ENCODE measurements at places on chromosomes 1 and 21.

DNA sequence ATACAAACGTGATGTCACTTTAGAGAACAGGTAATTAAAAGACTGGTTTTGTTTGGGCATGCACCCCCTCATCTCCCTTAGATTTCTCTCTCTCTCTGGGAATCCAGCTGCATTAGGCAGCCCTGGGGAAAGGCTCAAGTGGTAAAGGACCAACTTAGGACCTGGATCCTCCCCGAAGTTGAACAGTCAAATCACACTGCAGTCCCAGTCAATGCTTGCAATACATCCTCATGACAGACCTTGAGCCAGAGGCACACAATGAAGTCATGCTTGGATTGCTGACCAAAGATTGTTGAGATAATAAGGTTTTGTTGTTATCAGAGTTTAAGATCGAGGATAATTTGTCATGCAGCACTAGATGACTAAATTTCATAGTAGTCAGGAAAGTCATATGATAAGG, 1285.8 kb upstream of the NCAM2 start:
- DNase-seq = no peak

DNA sequence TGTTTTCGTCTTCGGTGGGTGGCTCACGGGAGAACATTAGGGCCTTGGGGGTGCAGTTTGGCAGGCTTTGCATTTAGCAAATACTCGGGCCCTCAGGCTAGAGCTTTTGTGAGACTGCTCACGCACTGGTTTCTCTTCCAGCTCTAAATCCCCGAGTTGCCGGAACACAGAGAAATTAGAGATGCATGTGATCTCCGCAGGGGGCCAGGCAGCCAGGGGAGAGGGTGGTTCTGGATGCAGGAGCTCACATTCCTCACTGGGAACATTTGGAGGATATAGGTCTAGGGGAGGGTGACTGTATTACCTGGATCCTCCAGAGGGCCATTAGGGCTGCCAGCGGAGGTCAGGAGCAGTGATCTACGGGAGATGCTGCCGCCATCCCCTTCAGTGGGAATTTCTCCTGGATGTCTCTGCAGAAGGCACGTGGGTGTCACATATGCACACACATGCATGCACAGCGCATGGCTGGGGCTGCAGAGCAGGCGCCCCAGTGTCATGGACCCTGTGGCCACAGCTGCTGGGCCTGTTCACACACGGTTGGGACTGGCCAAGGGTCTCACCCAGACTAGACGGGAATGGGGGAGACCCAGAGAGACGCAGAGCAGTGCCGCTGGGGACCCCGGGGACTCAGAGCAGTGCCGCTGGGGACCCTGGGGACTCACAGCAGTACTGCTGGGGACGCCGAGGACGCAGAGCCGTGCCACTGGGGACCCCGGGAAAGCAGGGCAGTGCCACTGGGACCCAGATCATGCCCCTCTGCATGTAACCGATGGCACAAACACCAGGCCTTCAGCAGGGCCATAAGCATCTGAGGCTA, 258.7 kb downstream of the CAMTA1 start:
- DNase-seq = no peak

DNA sequence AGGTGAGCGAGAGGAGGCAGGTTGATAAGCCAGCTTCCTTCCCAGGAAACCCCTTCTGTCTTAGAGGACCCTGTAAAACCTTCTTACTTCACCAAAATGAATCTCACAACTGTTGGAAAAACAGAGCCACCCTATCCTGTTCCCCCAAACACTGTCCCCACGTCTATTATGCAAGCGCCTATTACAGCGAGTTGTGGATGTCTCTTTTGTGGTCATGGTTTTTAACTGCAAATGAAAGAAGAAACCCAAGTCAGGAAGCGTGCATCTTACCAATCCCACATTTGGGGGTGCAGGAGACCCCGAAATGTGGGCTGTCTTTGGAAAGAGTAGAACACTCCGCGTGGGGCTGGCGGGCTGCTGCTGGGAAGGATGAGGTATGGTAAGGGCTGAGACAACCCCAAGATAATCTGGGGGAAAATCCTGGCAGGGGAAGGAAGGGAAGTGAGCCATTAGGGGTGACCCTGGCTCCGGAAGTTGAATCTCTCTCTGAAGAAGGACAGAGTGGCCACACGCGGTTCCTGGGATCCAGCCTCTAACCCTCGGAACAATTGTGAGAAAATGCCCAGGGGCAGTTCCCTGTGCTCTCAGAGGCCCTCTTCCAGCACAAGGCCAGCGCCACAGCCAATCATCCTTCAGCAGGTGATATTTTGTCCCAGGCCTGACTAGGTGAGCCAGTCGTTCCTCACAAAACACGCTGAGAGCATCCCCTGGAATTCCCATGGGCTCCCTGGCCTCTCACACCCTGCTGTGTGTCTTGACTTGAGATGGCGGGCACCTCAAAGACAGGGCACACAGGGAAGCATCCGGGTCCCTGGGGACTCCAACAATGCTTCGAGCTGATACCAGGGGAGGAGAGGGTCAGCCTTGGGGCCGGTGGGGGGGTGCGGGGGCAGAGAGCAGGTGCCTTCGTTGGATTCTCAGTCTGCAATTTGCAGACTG, 168.5 kb upstream of the IRF2BP2 start:
- no peak for DNase-seq

GRCh38 chr1:96515430-96515829, 206.2 kb upstream of the PTBP2 start:
- no peak for DNase-seq

GRCh38 chr1:185704181-185704580, 30.0 kb upstream of the HMCN1 start:
- no peak for DNase-seq

DNA sequence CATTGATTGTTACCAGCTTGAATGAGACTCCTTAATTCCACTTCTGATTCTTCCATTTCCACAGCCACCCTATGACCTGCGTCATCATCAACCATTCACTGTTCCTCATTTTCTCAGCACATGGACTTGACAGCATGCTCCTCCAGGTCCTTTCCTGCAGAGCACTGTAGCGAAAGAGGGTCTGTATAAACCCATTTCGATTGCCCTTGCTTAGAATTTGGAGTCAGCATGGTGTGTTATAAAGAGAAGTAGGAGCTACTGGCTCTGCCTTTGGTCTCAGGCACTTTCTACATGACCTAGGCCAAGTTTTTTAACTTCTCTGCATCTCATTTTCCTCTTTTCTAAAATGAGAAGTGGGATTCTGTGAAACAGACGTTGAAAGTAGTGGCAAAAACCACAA, 133.8 kb downstream of the AK5 start:
- DNase-seq = no peak

- no peak for DNase-seq
Measured at GRCh38 chr1:147852706-147853225, 49.8 kb upstream of the GJA8 start.

GRCh38 chr21:14753466-14754258, 207.5 kb upstream of the SAMSN1 start:
- no peak for DNase-seq

- DNase-seq = no peak
Measured at GRCh38 chr1:53652441-53653199, 86.3 kb downstream of the GLIS1 start.

DNA sequence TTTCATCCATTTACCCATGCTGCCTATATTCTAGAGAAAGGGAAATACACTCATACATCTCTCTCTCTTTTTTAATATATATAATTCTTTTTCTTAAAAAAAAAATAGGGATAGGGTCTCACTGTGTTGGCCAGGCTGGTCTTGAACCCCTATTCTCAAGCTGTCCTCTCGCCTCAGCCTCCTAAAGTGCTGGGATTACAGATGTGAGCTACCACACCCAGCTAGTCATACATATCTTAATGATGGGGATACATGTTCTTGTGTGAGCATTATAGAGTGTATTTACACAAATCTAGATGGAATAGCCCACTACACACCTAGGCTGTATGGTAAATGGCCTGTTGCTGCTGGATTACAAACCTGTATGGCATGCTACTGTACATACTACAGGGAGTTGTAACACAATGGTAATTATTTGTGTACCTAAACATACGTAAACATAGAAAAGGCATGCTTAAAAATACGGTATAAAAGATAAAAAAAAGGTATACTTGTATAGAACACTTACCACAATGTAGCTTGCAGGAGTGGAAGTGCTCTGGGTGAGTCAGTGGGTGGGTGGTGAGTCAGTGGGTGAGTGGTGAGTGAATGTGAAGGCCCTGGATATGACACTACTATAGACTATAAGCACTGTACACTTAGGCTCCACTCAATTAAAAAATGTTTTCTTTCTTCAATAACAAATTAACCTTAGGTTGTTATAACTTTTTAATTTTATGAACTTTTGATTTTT, 72.9 kb downstream of the IVNS1ABP start:
- DNase-seq = no peak

GRCh38 chr1:53084589-53084971, 22.6 kb downstream of the PODN start:
- DNase-seq = no peak

DNA sequence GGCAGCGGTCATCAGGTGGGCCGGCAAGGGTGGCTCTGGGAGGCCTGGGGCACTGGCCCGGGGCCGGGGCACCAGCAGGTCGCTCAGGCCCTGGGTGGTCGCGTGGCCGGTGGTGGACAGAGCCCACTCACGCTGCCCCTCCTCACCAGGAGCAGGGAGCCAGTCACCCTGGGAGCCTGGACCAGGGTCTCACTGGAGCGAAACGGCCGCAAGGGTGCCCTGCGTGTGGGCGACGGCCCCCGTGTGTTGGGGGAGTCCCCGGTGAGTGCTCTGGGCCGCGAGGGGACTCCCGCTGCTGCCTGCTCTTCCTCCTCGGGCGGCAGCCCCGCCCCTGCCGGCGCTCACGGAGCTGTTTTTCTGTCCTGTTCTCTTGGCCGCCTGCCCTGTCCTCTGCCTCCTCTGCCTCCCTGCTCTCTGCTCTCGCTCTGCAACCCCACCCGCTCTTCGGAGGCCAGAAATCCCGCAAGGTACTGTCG, 23.5 kb downstream of the RNF223 start:
- DNase-seq = no peak

DNA sequence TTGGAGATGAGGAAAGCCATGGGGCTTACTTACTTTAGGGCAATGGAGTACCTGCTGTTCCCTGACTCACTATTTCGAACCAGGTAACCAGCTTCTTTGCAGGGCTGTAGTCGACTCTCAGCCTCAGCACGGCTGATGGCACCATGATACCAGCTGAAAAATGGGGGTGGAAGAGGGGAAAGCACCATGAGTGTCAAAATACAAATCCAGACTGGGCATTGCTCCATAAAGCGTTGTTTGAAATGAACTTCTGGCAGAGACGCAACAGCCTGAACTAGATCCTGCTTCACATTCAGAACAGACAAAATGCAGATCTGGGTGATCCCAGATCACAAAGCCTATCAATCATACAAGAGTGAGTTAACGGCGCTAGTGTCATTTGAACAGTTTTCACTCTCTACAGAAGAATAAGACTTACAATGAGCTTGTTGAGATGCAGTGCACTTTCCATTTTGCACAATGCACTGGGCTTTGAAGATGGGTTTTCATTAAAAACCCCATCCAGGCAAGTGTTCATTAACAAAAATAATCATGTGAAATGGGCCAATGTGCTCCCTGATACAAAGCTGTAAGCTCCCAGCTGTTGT, 16.0 kb upstream of the TDRD10 start:
- DNase-seq = no peak

DNA sequence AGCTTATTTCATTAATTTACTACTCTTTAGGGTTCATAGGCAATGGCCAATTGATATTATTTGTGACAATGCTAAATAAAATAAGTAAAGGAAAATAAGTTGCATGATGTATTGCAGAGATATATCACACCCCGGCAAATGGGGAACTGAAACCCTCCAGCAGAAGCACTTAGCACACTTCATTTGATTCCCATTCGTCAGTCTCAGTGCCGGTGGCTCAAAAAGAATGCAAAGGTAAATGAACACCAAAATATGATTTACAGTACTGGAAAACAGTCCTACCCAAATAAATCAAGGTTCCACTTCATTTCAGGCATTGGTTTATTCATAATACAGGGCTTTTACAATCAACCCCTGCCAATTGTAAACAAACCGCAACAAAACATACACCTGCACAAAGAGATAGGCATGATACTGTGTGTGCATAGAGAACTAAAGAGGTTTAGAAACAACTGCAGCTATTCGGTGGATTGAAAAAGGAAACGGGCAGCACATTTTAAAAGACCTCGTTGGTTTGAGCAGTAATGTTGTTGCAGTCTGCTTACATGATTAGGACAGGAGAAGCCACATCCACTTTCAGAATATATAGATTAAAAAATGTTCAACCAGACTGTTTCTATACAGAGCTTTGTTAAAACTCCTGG, 1019.2 kb downstream of the TTLL7 start:
- no peak for DNase-seq

- no peak for DNase-seq
Measured at GRCh38 chr1:240613356-240614142, 1.6 kb upstream of the GREM2 start.

- no peak for DNase-seq
Measured at GRCh38 chr1:36008546-36009197, 75.2 kb upstream of the TEKT2 start.

- DNase-seq = no peak
Measured at GRCh38 chr1:55358581-55358980, 143.4 kb upstream of the USP24 start.

- no peak for DNase-seq
Measured at GRCh38 chr1:110502402-110503151, 16.4 kb downstream of the KCNA10 start.

GRCh38 chr21:42207426-42207825, 11.5 kb upstream of the ABCG1 start:
- DNase-seq = no peak

DNA sequence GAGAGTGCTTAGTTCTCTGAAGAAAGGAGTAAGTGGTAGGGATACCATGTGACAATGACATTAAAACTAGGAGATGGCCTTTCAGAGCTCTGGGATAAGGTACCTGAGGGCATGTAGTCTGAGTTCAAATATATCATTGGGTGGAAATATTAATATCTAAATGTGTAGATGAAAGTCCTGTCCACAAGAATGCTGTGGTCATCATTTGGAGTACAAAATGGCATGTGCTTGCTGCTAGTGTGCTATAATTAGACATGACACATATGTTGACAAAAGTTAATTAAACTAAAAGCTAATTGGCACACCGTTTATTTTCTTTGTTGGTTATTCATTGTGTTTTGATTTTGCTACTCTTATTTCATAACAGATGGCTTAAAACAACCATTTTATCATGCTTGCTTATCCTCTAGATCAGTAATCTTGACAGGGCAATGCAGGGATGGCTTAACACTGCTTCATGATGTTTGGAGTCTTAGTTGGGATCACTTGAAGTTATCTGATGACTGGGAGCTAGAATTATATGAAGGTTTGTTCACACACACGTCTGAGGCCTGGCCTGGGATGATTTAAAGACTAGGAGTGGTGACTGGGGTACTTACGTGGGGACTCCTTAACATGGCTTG, 31.0 kb downstream of the CC2D1B start:
- no peak for DNase-seq

Measured in head of caudate nucleus (tissue), 42 donors.